ENCODE measurements at places on chromosomes 2 and 18.

- DNase-seq = no peak
Measured at GRCh38 chr2:240564561-240565332, 3.5 kb upstream of the RNPEPL1 start.

GRCh38 chr18:6659963-6660725, 69.4 kb upstream of the ARHGAP28 start:
- DNase-seq = no peak

- DNase-seq = no peak
Measured at GRCh38 chr2:222105046-222105445, 193.8 kb downstream of the PAX3 start.

DNA sequence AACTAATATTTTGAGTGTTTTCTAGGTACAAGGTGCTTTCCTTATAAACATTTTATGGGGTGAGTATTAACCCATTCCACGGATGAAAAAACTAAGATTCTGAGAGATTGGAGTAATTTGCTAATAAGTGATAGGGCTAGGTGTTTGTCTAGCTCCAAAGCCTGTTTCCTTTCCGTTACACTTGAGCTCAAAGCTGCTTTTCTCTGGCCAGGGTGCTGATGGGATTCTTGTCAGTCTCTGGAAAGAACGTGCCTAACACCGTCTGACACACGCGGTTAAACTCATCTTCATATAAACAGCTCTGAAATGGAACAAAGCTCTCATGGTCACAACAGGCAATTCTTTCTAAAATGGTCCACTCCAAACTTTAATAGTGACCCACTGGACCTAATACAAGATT, 2.0 kb upstream of the ANKRD29 start:
- no peak for DNase-seq

- no peak for DNase-seq
Measured at GRCh38 chr2:34703292-34703691, 1104.2 kb upstream of the FAM98A start.

GRCh38 chr2:96324721-96325040, 436 bp upstream of the ITPRIPL1 start:
- DNase-seq = no peak

GRCh38 chr2:195535911-195536522, 121.0 kb upstream of the SLC39A10 start:
- no peak for DNase-seq

- DNase-seq = no peak
Measured at GRCh38 chr2:57698935-57699449, 347.6 kb upstream of the VRK2 start.

GRCh38 chr18:6886797-6887330, 157.3 kb downstream of the ARHGAP28 start:
- no peak for DNase-seq

GRCh38 chr18:78721238-78721875, 258.3 kb upstream of the SALL3 start:
- no peak for DNase-seq

DNA sequence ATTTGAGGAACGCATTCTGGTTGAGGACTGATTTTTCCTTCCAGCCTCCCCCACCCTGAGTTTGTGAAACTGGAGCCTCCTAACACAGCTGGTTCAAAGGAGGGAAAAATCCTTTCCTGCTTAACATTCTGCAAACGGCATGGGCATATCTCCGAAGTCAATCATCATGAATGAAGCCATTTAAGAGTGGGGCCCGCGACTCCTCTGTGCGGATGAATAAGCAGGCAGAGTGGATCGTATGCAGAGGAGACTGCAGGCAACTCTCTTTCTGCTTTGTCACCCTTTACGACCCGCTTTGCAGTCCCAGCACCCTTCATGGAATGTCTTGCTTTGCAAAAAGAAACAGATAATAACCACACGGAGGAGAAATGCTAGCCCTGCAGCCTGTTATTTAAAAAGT, 305.2 kb downstream of the CLIP4 start:
- no peak for DNase-seq
